ENCODE measurements at places on chromosomes 2 and 18.

GRCh38 chr18:70662588-70662987 lies 373.7 kb downstream of the SOCS6 start:
- DNase-seq: no peak

DNA sequence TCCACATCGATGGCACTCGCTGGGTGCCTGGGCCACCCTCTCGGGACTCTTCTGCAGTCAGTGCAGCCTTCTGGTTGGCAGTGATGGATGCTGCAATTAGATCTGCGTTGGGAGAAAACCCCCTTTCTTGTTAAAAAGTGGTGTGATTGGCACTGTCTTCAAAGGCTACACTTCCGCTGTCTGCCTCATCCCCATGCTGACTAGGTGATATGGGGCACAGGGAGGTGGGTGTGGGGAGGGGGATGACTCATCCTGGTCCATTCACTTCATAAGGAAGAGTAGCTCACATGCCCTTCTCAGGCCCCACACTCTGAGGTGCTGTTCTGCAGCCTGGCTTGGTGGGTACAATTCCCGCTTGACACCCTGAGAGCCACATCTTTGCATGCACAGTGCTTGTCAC lies 77.4 kb downstream of the THNSL2 start:
- no peak for DNase-seq

DNA sequence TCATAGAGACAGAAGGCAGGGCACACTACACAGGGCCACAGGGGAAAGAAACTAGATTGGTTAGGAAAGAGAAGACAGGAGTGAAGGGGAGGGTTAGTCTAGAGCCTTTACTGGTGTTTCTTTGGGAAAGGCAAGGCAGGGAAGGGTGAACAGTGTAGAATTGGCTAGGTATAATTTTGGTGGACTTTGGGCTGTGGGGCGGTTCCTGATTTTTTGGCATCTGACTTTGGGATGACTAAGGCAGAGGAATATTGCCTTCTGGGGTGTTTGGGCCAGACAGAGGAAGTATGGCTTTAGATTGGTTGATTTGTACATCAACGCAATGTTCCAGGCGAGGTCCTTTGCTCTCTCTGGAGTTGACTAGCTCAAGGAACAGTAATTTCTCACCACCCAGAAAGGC lies 534.8 kb downstream of the DCC start:
- no peak for DNase-seq

GRCh38 chr2:223943561-223944008 lies 1.6 kb downstream of the WDFY1 start:
- no peak for DNase-seq

- DNase-seq: no peak
Observed at GRCh38 chr2:145538661-145539350, 1018.9 kb upstream of the ZEB2 start.

- DNase-seq: no peak
Observed at GRCh38 chr18:46563317-46563716, 93.7 kb downstream of the LOXHD1 start.

DNA sequence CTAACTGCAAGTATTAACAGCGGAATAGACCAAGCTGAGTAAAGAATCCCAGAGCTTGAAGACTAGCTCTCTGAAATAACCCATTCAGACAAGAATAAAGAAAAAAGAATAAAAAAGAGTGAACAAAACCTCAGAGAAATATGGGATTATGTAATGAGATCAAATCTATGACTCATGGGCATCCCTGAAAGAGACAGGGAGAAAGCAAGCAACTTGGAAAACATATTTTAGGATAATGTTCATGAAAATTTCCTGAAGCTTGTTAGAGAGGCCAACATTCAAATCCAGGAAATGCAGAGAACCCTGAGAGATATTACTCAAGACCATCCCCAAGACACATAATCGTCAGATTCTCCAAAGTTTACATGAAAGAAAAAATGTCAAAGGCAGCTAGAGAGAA lies 17.3 kb downstream of the PFN4 start:
- no peak for DNase-seq

GRCh38 chr2:207200136-207200535 lies 34.4 kb upstream of the KLF7 start:
- no peak for DNase-seq

DNA sequence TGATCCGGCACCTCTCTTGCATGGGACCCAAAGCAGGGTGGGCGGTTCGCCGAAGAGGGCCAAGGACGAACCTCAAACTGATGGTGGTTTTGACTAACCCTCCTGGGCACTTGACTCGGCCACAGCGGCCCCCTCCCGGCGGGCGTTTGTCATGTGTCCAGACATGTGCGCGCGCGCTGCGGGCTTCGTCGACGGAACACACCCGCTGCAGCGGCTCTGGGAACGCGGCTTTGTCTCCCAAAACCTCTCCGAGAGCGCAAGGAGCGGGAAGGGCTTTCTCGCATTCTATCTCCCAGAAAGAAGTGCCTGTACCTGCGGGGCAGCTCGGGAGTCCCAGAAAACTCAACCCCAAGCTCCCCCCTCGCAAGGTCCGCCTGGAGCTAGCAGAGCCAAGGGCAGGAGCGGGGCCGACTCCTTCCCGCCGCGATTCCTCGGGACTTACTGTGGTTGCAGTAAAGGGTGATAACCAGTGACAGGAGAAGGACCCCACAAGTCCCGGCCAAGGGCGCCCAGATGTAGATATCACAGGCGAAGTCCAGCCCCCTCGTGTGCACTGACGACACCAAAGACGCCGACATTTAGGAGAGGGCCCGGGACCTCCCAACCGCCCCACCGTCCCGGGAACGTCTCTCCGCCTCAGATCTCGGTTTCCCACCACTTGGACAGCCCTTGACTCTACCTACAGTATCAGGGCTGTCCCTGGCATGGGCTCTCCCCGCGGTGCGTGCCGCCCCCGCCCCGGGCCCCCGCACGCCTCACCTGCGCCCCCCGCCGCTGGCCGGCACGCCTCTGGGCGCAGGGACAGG lies 1.6 kb downstream of the CD8A start:
- peak; percentile 60 for DNase-seq

GRCh38 chr2:128026448-128027277 lies 1.2 kb downstream of the SAP130 start:
- no peak for DNase-seq

DNA sequence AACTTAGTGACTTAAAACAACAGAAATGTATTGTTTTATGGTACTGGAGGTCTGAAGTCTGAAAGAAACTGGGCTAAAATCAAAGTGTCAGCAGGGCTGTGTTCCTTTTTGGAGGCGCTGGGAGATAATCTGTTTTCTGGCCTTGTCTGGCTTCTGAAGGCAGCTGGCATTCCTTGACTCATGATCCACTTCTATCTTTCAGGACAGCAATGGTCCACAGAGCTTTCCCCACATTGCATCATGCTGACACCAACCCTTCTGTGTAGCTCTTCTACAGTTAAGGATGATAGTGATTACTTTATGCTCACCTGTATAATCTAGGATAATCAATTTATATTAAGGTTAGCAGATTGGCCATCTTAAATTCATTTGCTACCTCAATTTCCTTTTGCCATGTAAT lies 392.1 kb downstream of the TDRD15 start:
- DNase-seq: no peak

- no peak for DNase-seq
Observed at GRCh38 chr2:127134833-127135830, 28.2 kb upstream of the BIN1 start.

- no peak for DNase-seq
Observed at GRCh38 chr2:100655446-100655845, 92.7 kb downstream of the PDCL3 start.

DNA sequence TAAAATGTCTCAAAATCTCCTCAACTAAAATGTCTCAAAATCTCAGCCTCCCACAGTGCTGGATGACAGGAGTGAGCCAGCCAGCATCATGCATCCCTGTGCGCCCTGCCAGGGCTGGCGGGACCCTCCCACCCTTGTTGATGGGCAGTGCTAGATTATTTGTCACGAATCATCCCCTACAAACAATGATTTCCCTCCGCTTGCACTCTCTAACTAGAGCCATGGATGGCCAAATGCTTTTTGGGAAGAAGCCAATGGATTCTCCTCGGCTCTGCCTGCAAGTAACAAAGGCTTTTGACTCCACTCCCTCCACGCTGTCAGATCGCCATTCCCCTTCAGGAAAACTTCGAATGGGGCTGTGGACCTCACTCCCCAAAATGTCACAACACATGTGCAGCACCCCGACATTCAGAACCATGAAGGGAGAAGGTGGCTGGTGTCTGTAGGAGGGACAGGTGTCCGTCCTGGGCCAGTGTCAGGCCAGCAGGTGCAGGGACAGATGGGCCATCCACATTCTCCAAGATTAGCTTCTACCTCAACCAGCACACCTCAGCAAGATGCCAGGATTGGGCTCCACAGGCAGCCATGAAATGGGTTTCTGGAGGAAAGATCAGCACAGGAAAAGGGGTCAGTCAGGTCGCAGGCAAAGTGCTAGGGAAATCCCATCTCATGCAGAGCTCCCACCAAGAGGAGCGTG lies 11.5 kb downstream of the AMER3 start:
- no peak for DNase-seq

Data from stimulated activated CD8-positive, alpha-beta memory T cell treated with anti-CD3 and anti-CD28 coated beads, Interleukin-2, amount 100 ng/mL, for 48 hours (primary cell).